BE2C (cell line): ENCODE measurements at places on chromosomes 13 and 19.

DNA sequence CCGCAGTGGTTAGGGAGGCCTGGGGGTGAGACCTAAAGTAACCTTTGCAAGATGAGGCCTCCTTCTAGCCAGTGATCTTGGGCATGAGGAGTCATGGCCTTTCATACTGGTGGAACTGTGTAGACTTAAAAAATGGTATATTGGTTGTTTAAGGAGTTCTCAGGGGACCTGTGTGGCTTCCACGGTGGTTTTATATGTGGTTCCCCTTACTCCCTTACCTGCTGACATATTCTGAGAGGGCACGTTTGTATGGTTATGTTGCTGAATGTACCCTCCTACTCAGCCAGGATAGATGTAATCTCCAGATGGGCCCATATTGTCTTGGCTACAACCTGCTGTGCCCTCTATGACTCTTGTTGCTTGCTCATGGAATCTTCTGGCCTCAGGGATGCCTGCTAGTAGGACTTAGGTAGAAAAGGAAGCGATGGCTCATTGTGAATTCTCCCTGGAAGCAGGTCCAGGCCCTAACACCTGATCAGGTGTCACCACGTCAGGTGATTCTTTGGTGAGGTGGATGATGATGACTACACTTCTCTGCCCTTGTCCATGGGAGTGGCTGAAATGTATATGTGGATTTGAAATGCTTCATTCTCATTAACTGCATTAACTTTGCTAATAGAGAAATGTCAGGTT lies 1.8 kb downstream of the ZNF460 start:
- DNase-seq: no peak

- no peak for DNase-seq
Measured at GRCh38 chr13:24124789-24125476, 35.6 kb upstream of the SPATA13 start.

GRCh38 chr13:88142653-88143052 lies 471.5 kb downstream of the SLITRK5 start:
- DNase-seq: no peak

GRCh38 chr19:53333066-53333462 lies 485 bp upstream of the ZNF845 start:
- DNase-seq: peak; percentile 32

- DNase-seq: peak; percentile 74
Measured at GRCh38 chr19:51333836-51334460, 8.0 kb downstream of the VSIG10L start.

GRCh38 chr13:29361716-29362115 lies 233.8 kb downstream of the SLC7A1 start:
- no peak for DNase-seq

GRCh38 chr13:51715613-51716012 lies 88.3 kb downstream of the DHRS12 start:
- DNase-seq: no peak

- DNase-seq: no peak
Measured at GRCh38 chr13:69619651-69620050, 488.0 kb upstream of the ATXN8OS start.
